Left ventricle myocardium inferior (tissue), 1 donor: ENCODE measurements at places on chromosomes 5 and 9.

DNA sequence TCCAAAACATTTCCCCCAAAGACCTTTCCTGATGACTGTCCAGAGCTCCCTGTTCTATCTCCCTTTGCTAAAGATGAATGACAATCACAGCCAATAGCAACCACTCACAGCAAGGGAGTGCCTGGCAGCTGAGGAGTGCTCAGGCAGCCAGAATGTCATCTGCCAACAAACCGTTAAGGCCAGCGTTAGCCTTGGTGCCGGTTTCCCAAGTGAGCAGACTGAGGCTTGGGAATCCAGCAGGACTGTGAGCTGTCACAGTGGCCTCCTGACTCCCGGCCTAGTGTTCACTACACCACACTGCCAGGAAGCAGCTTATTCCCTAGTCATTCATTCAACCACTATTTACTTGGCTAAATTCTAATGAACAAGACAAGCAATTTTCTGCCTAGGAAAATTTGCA, 24.7 kb downstream of the STK10 start:
- peak; percentile 48 for DNase-seq

- DNase-seq: no peak
Observed at GRCh38 chr5:163502521-163502920, 2.9 kb upstream of the MAT2B start.

GRCh38 chr9:73549991-73550390, 398.3 kb downstream of the ANXA1 start:
- no peak for DNase-seq

GRCh38 chr9:109012009-109012875, 1.1 kb downstream of the CTNNAL1 start:
- DNase-seq: peak; percentile 46

DNA sequence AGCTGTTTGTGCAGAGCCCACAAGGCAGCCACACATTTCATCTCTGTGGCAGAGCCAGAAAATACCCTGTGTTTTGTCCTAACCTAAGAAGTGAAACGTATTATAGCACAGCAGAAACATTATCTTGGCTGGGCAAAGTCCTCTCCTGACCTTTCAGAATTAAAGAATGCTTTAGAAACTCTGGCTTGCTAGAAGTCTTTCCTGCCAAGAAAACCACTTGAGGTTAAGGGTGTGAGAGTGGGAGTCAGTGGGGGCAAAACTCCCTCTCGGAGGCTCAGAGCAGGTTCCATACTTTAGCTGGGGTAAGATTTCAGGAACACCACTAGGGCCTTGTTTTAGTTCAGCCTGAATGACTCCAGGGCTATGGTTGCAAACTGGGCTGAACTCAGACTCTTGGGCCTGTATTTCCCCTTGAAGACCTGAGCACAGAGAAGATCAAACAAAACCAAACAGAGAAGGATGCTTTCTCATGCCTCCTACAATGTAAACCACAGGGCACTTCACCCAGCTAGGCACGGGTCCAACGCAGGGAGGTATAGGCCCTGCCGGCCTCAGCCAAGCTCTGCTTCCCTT, 48.0 kb downstream of the ZNF366 start:
- no peak for DNase-seq

DNA sequence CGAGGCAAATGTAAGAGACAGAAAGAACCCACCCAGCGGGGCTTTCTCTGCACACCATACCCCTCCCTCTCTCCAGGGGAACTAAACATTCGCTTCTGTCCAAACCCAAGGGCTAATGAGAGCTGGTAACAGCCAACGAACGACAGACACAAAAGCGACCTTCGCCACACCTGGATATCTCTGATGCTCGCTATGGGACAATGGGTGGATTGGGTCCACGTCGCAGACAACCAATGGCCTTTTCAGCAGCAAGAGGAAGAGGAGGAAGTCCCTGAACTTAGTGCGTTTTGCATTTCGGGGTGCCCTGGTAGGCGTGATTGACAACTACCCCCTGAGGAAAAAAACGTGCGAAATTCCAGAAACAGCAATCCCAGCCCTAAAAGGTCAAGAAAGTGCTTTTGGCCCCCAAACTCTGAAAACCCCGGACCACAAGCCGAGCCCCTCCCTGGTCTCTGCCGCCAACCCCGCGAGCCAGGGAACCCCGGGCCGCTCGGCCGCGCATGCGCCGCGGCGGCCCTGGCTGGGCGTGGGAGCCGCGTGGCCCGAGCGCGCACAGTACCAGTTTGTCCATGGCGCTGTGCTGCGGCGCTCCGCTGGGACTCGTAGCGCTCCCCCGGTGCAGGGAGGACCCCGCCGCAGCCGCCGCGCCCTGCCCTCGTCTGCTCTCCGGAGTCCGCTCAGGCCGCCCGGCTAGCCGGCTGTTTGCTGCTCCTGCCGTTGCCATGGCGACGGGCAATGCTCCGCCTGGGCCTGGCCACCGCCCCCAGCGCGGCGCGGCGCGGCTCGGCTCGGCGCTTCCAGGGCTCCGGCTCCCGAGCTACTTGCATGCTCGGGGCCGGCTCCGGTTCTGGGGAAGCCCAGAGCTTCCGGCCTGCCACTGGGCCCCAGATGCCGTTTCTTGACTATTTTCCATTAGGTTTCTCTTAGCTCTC, 66.9 kb upstream of the DNAH5 start:
- peak; percentile 83 for DNase-seq

GRCh38 chr5:4019841-4020240, 424.2 kb downstream of the IRX1 start:
- DNase-seq: no peak

GRCh38 chr9:128098297-128099230, 29.0 kb downstream of the PTGES2 start:
- peak; percentile 90 for DNase-seq

- peak; percentile 59 for DNase-seq
Observed at GRCh38 chr5:127229185-127229889, 61.3 kb upstream of the MEGF10 start.

DNA sequence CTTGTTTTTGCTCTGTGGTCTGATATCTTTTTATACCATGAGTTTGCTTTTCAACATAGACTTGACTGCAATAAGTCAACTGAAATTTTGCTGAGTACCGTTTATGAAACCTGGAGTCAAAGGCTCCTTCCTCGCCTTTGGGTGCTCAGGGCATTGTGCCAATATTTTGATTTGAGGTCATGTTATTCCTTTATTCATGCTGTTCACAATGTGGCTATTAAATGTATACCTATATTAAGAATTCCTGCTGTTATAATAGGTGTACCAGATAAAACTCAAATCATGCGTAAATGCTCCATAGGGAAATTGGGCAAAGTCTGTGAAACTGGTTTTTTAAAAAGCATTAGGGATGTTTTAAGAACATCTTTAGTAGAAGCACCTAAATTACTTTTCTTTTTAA, 334.0 kb upstream of the NUDT12 start:
- no peak for DNase-seq

DNA sequence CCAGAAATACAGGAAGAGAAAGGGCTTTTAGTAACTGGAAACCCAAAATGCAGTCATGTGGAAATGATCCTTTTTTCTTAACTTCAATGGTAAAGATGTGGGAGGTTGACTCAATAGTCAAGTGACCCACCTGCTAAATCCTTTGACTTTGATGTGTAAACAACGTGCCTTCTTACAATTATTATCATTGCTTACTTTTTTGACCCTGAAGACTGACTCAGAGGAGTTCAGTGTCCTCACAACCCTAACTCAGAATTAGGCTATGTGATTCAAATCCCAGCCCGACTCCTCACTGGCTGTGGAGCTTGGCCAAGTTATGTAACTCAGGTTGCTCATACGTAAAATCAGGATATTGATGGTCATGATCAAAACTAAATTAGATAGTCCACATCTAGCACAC, 27.9 kb downstream of the ANXA1 start:
- no peak for DNase-seq

- DNase-seq: no peak
Observed at GRCh38 chr9:3007326-3007725, 163.4 kb upstream of the PUM3 start.

DNA sequence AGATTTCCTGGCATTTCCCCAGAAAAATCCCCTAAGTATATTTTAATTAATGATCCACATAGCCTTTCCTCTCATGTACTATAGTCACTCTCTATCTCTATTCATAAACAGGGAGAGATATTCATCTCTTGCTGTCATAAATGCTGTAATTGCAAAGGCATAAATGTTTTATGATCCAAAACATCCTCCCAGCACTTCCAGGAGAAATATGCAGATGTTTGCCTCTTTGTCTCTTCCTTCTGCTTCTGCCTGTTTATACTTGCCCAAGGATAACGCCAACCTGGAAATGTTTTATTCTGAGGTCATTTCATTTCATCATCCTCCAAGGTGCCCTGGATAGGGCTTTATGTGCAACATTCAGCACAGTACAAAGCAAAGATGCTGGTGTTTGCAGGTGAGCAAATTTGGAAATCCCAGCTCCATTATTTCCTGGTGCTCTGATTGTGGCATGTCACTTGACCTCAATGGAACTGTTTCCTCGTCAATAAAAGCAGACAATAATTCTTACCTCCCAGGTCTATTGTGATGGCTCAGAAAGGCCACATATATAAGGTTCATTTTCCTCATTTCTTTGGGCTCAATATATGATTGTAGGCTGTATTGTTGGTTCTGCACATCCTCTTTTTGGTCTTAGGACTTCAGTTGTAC, 6.9 kb downstream of the TNFSF15 start:
- DNase-seq: no peak

DNA sequence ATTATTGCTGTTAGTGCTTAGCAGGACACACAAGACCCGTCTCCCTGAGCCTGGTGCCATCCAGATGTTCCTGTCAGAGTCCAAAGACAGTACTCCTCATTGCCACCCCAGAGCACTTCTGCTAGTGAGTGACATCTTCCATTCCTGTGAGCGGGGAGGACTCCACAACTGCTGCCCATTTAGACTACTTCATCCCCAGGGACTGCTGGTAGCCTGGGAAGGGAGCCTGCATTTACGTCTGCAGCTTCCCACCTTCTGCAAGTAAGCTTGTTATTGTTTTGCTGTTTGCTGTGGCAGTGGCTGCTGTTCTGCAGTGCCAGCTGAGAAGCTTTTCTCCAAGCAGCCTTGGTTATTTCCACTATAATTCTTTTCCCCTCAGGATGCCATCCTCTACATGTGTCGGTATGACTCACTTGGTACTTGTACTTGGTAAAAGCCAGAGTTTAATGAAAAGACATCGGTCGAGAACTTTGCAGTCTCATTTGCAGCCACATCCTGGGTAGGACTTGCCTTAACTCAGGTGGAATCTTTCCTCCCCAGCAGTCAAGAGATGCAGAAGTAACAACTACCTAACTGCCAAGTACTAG, 10.6 kb upstream of the MAP1B start:
- DNase-seq: no peak

GRCh38 chr5:142821733-142822487, 51.7 kb downstream of the ARHGAP26 start:
- no peak for DNase-seq

DNA sequence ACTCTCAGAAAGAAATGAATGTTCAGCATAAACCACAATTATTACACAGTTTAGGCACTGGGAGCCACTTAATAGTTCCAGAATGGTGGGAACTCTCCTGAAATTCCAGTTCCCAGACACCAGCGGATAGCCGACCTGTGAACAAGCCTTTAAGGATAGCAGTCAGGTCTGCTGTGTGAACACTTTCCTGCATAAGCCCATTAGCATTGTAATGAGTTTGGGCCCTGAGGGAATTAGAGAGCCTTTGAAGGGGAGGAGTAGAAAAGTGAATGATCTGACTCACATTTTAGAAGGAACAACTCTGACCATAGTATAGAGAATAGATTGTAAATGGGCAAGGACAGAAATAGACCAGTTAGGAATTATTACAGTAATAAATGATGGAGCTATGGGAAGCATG, 189.1 kb downstream of the ADGRV1 start:
- no peak for DNase-seq

GRCh38 chr9:27714388-27714787, 141.1 kb upstream of the C9orf72 start:
- DNase-seq: no peak

DNA sequence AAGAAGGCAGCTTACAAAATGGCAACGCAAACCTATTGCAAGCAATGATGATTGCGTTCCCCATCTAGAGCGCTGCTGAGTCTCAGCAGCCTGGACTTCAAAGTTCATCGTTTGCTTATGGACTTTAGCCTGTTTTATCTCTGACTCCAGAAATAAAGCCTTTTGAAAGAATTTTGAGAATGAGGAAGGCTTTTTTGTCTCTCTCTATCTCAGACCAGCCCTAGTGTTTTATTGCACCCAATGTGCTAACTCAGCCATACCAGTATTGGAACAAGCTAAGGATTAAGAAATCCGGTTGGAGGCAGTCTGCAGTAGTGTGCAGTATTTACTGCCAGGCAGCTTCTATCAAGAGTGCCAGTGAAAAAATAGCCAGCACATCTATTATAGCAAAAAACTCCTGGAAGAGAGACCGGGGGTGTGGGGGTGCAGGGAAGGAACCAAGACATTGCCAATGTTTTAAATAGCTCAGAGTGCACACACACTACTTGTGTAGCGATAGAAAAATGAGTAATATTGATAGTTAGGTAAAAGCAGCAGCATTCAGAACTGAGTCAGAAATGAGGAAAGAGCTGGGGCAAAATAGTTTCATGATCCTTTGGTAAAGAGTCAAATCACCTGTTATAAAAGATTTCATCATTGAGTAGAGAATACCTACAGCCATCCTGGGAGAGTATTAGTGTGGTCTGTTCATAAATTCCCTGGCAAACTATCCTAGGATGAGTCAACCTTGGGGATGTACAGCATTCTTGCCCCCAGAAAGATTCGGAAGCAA, 219.0 kb downstream of the ZNF608 start:
- no peak for DNase-seq

DNA sequence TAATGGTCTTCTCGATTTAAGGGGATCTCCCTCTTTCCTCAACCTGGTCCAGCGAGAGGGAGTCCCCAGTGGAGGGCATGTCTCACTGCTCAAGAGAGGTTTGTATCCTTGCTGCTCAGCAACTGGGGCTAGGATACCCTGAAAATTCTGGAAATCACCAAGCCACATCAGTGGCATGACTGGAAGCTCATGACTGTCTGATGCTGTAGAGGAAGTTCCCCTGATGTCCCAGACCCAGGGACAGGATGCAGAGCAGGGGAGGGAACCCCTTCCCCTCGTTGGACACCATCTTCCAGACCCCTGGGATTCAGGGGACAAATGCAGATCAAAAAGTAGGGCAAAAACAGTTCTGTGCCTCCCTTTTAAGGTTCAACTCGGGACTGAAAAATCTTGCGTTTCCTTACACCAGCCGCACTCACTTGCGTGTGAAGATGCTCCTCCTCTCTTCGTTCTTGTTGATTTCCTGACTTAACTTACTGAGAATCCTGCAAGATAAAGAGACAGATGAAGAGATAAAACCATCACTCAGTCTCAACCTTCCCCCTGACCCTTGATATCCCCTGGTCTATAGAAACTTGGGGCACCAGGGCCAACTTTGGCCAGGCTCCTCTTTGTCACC, 22.1 kb downstream of the LCP2 start:
- no peak for DNase-seq

- DNase-seq: no peak
Observed at GRCh38 chr5:159095866-159096242, 3.9 kb downstream of the EBF1 start.

GRCh38 chr9:71909887-71910649, 925 bp downstream of the ABHD17B start:
- DNase-seq: peak; percentile 70

DNA sequence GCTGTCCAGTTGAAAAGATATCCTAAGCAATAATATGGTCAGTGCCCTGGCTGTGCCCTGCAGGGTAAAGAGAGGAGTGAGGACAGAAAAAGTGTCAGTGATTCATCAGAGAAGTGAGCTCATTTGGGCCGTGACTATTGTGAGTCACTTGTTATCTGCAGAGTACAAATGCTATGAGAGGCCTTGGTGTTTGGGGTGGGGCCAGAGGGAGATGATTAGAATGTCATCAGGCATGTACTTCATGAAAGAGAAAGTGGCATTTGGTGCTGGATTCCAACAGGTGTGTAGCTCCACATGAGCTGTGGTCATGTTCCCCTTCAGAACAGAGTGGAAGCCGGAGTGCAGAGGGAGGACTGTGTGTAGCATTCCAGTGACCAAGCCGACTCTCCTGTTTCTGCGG, 174.1 kb downstream of the KDM4C start:
- DNase-seq: no peak
